ENCODE measurements at places on chromosomes 12 and 14.
A peak's percentile ranks its signal among the peaks of the same experiment; 100 is the strongest.

DNA sequence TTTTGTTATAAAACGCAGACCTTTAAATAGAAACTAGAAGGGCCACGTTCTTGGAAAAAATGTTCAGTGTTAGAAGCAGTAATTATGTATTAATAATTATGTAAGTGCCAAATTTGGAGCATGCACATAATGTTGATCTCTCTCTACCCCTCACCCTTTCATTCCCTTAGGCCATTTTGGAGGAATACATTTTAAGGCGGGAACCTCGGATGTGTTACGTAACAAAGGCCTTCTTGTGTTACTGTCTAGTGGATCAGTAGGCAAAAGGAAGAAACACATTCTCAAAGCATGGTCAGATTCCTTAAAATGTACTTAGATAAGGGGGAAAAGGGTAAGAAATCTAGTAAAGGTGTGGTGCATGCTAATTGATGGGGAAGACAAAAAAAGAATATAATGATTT lies 52.7 kb downstream of the RASSF3 start:
- DNase-seq, result no peak

DNA sequence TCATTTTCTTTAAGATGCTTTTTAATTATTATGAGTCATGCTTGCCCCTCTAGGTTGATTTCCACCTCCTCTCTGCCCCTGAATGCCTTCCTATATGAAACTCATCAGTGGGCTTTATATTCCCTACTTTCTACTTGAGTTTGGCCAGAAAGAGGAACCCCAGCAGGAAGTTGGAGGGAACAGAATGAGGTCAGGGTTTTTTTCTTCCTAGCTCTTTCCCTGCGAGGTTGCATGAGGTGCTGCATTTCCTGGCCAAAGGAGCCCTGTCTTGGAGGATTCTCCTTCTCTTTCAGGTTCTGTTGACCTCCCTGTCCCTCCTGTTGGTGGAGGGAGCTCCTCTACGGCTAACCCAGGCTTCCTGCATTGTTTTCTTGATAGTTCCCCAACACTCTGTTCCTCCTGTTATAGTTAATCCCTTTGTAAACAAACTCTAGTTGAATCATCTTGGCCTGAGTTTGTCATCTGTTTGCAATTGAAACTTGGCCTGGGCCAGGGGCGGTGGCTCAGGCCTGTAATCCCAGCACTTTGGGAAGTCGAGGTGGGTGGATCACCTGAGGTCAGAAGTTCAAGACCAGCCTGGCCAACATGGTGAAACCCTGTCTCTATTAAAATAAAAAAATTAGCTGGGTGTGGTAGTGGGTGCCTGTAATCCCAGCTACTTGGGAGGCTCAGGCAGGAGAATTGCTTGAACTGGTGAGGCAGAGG lies 15.3 kb upstream of the SPIC start:
- DNase-seq, result no peak

- DNase-seq, result peak; percentile 81
Measured at GRCh38 chr12:53048780-53049401, 974 bp upstream of the TNS2 start.

DNA sequence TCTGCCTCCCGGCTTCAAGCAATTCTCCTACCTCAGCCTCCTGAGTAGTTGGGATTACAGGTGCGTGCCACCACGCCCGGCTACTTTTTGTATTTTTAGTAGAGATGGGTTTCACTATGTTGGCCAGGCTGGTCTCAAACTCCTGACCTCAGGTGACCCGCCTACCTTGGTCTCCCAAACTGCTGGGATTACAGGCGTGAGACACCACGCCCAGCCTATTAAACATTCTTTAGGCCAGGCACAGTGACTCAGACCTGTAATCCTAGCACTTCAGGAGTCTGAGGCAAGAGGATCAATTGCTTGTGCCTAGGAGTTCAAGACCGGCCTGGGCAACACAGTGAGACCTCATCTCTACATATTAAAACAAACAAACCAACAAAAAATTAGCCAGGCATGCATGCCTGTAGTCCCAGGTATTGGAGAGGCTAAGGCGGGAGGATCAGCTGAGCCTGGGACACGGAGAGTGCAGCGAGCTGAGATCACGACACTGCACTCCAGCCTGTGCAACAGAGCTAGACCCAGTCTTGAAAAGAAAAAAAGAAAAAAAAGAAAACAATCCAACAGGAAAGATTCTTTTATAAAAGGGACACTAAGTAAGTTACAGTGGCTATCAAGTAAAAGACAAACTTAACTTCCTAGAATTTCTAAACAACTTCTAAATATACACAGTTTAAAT lies 70.2 kb downstream of the HECTD1 start:
- no peak for DNase-seq

DNA sequence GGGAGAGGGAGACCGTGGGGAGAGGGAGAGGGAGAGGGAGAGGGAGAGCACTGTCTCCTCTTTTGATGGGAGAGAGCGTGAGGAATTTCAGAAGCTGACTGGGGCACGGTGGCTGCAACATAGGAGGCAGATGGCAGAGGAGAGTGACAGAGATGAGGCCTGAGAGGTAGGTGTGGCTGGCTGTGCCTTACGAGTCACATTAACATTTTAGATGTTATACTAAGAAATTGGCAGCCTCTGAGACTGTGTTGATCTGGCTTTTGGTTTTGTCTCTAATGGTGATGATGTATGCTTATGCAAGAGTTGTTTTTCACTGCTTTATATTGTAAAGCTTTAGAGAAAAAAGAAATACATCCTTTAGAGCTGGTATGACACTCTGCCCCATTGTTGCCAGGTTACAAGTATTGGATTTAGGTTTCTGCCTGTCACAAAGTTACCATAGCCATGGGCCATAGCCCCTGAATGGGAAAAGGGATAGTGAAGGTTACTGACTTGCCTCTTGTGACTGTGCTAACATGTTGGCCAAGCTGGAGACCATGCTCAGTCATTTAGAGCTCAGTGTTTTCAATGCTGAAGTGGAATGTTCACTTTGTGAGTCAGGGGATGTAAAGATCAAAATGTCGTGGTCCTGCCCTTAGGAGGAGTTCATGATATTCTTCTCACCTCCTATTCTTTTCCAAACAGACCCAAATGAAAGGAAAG lies 186.2 kb downstream of the SYNE2 start:
- DNase-seq, result no peak

DNA sequence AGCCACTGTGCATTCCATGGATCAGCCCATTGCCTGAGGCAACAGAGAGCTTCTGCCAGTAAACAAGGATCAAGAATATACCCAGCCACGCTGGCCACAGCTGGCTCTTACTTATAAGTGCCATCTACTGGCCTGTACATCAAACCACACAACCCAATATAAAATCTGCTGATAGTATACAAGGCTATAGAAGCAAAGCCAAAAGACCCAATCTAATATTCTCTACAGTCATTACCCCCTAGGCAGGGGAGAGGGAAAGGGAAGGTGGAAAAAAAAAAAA lies 4.4 kb upstream of the FAM186B start:
- no peak for DNase-seq

- DNase-seq, result no peak
Measured at GRCh38 chr12:118073768-118074167, 12.8 kb upstream of the WSB2 start.

DNA sequence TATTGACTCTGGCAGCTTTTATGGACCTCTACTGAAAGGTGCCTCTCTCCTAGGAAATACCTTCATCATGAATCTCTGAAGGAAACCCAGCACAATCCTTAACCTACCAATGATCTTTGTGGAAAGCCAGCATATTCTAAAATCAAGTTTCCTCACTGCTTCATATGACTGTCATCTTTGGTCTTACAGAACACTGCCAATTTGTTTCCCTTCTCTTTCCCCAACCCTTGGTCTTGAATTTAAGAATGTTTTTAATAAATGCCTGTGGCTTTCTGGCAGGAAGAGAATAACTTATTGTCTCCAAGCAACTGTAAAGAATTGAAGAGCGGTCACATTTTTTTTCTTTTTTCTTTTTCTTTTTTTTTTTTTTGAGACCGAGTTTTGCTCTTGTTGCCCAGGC lies 427.6 kb downstream of the IPO8 start:
- no peak for DNase-seq

DNA sequence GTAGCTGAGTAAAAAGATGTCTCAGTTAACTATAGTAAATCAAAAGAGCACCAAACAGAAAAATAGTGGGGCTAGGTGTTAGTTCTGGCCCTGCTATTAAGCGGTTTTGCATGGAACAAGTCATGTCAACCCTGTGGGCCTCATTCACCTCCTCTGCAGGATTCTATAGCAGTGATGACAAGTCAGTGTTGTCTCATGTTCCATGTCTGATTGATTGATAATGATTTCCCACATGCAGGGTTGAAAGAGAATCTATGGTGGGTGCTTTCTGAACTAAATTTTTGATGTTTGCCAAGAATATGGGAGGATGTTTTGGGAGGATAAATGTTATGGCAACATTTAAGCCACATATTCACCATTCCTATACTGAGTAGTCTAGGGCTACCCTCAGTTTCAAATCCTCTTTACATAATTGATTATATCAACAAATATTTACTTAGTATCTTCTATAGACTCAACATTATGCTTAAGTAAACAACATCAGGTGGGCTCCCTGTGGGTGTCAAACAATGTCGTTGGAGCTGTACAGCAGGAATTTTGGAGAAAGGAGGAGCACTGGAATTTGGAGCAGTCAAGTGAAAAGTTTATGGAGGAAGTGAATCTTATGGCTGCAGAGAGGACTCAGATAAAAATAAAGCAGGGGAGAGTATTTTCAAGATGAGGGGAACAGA lies 48.6 kb downstream of the IRAK3 start:
- no peak for DNase-seq

- DNase-seq, result no peak
Measured at GRCh38 chr14:100774164-100774537, 47.5 kb downstream of the DLK1 start.

DNA sequence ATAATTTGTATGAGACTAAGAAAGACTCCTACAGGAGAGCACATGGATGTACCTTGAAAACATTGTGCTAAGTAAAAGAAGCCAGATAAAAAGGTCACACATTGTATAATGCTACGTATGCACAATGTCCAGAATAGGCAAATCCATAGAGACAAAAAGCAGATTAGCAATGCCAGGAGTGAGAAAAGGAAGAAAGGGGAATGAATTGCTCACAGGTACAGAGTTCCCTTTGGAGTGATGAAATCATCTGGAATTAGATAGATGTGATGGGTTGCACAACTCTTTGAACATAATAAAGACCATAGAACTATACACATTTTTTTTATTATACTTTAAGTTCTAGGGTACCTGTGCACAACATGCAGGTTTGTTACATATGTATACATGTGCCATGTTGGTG lies 1218.9 kb upstream of the TMEM132C start:
- DNase-seq, result no peak

DNA sequence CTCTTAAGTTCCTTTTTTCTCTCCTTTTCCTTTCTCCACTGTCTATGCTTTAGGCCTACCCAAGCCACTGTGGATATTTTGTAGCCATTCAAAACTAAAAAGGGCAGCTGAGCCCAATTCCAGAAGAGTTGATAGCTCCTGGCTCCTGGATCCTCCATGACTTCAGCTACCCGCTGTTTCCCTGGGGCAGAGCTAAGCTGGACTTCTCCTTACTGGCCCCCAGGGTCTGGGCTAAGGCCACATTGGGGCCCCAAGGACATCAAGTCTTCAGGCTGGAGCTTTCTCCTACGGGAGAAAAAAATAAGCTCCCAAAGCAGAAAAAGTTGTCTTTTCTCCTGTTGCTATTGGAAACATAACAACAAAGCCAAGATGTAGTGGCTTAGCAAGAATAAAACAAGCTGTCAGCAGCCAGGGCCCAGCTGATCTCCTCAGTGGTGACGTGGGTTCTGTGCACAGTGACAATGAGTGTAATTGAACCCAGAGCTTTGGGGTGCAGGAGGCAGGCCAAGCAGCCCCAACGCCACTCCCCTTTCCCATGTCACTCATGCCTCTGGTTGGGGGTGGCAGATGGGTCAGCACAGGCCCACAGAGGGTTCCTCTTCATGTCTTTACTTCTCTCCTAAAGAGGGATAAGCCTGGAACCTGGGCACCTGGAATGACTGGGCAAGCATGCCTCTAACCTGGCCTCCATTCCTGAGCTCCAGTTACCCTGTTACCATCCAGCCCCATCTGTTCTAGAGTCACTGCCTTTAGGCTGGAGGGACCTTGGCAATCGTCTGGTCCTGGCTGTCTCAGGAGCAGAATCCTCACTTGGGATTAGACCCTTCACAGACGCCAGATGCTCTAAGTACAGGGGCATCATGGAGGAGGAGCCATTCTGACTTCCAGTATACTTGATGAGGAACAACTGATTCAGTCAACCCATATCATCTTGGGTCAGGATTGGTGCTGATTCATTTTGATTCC lies 171.2 kb downstream of the ZFP36L1 start:
- peak; percentile 9 for DNase-seq

DNA sequence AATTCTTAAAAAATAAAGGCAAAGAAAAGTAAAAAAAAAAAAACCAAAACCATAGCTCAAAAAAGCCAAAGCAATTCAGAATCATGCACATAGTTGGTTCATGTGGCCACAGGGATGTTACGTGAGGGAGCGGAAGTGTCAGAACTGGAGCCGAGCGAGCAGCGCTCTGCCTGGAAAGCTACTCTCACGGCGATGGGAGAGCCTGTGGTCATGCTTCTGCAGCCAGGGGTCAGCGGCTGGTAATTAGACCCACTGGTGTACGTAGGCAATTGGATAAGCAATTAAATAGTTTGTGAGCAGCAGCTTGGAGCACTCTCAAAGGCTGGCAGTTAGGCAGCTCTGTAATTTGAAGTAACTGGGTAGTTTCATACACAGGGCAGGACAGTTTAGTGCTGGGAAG lies 58.1 kb downstream of the TRHDE start:
- DNase-seq, result peak; percentile 49

DNA sequence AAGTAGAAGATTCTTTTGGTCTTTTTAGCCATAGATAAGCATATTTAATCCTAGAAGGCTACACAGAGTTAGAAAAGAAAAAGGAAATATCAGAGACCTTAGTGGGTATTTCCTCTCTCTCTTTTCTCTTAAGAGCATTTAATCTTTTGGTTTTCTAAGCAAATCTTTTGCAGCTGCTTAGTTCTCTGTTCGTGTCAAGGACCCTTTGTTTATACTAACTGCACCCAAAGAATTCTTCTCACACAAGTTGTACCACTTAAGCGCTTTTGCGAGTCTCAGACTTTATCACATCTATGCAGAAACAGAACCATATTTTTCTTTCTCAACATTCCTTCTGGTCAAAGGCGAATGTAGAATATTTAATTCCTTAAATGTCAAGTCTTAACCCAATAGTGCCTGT lies 17.9 kb upstream of the NID2 start:
- DNase-seq, result no peak

DNA sequence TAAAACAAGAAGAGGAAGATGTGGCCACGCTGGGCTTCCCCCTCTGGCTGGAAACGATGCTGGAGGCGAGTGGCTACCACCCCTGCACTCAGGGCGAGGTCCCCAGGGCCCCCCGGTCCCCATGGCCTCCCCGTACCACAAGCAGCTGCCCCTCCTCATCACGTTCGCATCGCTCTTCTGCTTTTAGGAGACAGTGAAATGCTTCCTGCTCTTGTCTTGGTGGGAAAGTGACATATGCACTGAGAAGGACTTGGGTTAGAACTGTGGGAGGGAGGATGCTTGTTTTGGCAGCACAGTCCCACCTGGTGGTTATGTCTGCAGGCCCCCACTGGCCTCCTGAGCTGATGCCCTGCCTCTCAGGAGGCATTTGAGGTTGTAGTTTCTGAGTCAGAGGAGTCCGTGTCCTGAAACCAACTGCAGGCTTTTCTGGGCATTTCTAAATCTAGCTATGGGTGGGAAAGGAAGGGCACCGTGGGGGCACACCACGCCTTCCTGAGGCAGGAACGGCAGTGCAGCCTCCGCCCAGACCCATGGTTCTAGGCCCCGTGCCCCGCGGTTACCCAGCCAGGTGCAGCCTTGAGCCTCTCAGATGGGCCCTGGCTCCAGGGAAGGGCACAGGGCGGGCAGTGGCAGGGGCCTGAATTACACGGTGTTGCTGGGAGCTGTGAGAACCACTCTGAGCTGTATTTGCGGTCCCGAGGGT lies 139.3 kb downstream of the ADGRD1 start:
- no peak for DNase-seq
